Cerebellar nuclear complex (tissue), 1 donor: ENCODE measurements at places on chromosomes 7 and 10.

DNA sequence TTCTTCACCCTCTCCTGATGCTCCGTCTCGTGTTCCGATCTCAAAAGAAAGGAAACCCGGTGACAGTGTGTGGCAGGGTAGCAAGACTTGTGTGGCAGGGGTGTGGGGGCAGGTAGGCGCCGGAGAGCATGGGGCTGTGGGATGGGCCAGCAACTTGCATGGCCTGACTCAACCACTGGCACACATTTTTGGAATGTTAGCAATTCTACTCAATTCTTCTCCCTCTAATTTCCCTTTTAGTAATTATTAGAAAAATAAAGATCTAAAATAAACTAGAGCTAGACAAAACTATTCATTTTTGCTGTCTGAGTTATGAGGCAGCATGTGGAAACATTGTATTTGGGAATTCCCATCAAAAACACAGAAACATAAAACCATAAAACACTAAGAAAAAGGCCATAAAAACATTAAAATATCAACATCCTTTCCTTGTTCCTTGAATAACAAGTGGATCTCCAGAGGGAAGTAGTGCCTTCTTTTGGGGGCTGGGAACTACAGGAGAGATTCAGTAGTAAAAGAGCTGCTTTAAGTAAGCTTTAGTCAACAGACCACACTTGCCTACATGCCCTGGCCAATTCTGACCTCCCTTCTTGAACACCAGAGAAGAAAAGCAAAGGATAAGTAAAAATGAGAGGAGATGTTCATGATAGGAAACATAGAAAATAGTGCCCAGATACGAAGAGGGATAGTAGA is 21.8 kb downstream of the SEMA3C start:
- no peak for DNase-seq

DNA sequence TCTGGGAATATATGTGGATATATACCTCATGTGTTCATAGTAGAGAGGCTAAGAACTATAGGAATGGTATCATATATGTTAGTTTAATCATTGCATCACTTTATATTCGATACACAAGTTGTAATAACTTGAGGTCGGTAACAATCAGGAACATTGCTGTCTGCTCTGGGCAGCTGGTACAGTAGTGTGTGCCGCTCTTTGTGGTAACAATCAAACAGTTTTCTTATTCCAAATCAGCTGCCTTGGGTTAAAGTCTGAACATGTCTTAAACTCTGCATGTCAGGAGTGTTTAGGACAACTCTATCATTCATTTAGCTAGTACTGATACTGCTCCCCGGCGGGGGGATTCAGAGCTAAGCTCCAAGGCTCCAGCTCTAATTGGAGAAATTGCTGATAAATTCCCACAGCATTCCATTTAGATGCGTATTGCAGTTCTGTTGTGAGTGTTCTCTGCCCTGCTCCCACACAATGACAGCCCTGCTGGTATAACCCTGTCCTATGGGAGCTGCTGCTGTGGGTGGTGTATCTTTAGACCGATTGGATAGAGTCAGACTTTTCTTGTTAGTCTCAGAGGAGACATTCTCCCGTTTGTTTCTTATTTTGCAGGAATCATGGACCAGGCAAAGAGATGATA is 707.5 kb upstream of the FZD8 start:
- no peak for DNase-seq

- no peak for DNase-seq
These were observed 51.9 kb upstream of the A1CF start for GRCh38 chr10:50937230-50937907.

DNA sequence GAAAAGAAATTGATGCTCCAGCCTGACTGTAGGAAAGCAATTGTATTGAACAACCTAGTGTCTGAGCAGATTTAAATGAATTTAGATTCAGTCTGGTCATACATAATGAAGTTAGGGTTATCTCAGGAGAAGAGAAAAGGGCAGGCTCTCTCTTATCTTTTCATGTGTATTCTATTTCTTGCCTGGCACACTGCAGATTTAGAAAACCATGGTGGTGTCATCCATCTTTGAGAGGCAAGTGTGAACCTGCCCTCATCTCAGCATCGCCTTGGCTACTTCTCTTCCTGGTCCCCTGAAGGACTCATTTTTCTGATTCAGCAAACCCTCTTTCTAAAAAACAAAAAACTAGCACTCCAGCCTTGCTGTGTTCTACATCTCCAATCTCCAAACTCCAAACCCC is 137.7 kb downstream of the LRRC4 start:
- DNase-seq = no peak

- DNase-seq = no peak
These were observed 705.1 kb downstream of the SUGCT start for GRCh38 chr7:40839881-40840280.

DNA sequence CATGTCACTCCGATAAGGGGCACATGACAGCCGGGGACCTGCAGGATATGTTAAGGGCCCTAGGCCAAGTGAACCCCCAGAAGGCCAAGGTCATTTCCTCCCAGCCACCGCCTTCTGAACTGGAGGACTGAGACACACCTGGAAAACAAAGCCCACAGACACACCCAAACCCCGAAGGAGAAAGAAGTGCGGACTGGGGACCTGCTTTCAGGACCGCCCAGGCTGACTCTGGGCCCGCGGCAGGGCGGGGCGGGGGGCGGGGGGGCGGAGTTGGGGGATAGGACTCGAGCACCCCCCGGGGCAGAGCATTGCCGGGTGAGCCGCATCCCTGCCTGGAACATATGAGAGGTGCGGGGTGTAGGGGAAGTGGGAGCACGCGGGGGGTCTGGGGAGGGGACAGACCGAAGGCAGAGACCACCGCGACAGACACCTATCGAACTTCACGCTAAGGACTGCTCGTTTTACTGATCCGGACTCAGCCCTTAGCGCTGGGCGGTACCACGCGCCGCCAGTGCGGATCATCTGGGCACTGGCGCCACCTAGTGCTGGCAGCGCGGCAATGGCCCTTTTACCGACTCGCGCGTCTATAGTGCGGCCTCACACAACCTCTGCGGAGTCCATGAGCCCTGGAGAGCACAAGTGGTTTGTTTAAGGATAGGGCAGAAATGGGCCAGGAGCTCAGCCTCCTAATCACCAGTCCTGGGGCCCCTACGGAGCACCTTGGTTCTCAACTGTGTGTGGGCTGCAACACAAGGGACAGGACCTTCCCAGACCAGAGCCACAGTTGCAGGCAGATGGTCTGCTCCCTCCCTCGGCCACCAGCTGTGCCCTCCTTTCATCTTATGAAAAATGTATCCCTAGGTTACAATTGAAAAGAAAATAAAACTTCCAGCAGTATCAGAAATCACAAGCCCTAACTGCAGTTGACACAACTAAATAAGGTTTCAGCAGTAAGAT is 157.6 kb downstream of the HERPUD2 start:
- DNase-seq = peak; percentile 20

GRCh38 chr7:101077303-101078086 is 7.8 kb upstream of the TRIM56 start:
- no peak for DNase-seq

DNA sequence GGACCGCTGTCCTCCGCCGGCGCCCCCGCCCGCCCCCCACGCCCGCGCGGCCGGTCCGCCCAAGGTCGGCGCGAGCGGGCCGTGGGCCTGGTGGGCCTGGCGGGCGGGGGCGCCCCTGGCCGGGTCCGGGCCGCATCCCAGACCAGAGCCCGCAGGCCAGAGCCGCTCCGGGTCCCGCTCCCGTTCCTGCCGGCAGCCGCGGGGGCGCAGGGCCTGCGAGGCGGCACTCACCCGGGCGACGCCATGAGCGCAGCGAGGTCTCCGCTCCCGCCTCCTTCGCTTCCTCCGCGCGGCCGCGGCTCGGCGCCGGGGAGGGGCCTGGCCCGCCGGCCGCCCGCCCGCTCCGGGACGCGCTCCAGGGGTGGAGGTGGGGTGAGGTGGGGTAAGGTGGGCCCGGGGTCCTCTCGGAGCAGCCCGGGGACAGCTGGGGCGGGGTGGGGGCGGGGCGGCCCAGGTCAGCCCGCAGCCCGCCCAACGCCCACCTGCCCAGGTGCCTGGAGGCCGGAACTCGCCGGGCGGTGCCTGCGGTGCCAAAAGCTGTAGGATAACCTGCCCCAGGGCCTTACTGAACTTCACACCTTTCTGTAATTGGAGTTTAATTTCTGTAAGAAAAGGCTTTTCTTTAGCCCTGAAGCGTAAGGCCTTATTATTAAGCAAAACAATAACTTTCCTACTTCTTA is at the start of gene URGCP:
URGCP (minus strand) TSS at position 266 of the 680 bp plus-strand sequence; CDS start at position 245, 21 bp downstream.
- DNase-seq = no peak

DNA sequence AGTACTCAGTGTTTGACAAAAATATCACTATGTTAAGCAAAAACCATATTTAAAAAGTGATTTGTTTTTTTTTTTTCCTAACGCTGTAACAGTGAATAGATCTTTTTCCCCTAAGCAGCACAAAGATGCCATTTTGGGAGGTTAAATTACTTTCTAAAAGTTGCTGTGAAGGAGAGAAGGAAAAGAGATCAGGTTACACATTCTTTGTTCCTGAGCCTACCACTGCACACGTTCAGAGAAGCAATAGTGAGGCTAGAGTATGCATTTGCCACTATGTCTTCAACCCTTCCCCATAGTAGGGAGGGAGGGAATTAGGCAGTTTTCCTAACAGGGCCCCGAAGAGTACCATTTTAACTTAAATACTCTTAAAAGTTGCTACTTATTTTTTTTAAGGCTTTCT is 38.9 kb downstream of the BMPR1A start:
- no peak for DNase-seq

DNA sequence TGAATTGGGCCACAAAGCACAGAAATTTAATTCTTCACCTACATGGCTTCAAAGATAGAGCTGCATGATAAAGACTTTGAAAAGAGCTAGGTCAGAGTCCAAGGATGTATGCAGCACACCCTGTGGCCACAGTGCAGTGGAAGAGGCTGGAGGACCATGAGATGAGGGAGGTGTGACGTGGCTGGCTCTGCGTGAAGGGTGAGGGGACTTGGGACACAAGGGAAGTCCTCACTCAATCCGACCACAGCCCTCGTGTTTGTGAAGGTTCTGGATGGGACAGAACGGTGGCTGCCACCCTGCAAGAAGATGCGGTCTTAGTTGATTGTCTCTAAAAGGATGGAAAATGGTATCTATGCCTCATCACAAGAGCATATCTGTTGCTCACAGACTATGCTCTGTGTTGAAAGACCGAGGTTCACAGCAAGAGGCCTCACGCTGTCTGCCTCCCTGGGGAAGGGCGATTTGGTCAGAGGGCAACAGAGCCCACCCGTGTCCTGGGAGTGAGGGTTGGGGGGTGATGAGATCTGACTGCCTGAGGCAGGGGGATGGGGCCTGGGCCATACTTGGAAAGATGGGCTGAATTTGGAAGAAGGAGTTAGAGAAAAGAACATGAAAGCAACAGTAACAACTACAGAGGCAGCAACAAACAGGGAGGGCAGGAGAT is 174.4 kb upstream of the SHH start:
- DNase-seq = no peak

DNA sequence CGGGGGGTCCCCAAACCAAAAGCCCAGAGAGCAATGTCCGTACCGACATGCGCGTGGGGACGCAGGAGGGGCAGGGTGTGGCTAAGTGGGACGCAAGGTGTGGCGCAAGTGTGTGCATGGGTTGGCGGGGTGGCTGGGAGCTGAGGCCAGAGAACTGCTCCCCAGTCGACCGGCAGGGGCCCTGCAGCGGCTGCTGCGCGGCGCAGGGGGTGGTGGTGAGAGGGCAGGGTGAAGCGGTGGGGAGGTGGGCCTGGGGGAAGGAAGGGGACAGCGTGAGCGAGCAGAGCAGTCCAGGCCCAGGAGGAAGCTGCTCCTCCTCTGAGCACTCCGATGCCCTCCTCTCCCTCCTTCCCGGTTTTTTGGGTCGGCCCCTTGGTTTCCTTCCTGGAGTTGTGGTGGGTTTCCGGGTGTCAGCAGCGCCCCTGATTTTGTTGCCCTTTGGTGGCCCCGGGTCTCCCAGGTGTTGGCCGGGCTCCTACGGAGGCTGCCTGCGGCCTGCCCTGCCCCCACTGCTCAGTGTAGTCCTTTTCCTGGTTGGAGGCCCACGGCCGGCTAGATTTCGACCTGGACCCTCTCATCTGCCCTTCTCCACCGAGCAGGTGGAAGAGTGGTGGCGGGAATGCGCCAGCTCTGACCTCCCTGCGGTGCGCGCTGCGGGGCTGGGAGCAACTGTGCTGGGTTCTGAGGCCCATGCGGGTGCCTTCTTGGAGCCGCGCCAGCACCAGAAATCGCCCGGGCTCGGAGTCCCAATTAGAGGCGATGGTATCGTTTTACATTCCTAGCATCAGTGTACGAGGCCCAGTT is 40.5 kb upstream of the COMTD1 start:
- no peak for DNase-seq

DNA sequence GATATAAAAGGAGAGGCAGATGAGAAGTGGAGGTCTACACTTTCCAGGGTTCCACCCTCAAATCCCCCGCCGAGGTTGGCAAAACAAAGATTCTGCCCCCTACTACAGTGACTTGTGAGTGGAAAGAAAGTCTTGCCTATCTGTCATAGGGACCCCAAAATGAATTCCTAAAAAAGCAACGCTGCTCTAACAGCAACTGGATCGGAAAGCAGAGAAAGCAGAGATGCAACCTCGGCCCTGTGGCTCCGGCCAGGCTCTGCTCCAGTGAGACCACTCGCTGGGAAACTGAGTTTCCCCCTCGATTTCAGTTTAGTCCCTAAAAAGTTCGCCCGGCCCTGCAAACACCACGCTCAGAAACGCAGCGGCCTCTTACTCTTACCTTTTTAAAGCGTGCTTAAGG is 297.9 kb upstream of the NFE2L3 start:
- DNase-seq = no peak

DNA sequence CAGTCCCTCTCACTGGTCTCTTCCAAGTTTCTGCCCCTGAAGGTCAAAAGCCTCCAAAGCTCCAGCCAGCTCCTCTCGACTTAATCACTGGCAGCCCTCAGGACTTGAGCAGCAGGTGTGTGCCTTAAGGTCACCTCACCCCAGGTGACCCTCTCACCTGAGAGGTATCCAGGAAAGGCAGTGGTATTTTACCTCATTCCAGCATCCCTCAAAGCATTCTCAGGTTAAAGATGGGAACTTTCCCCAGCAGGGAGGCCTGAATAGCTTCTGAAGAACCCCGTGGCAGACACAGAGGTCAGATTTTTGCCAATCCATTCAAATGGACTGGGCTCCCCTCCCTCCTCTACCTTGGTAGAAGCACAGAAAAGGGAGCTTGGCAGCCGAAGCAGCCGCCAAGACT is 148.2 kb downstream of the GFRA1 start:
- DNase-seq = no peak

DNA sequence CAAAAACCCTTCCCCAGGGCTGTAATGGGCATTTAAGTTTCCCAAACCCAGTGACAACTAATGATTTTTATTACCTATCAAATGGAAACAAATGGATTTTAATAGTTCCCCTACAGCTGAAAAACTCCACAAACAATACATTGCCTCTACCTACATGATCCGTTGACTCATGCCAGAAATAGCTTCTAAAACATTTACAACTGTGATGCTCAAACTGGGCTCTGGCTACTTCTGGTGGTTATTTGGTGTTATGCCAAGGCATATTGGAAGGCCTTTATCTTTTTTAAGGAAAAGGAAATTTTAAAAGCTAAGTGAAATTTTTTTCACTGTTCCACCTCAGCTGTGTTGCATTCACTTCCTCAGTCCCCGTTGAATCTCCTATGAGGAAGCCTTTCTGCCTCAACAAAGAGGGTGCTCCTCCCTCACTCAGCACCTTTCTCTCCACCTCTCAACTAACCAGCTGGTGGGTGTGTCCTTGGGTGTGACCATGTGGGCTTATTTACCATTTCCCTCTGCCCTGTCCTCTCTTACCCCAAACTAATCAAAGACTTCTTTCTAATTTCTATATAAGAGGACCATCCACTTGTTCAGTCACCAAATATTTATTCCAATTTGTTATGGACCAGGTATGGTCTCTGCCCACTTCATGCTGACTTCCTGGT is 82.9 kb downstream of the PRTFDC1 start:
- no peak for DNase-seq
